Stimulated activated CD8-positive, alpha-beta memory T cell treated with anti-CD3 and anti-CD28 coated beads, Interleukin-2, amount 100 ng/mL, for 1 hour (primary cell): ENCODE measurements at places on chromosomes 7 and 10.
A peak's percentile ranks its signal among the peaks of the same experiment; 100 is the strongest.

DNA sequence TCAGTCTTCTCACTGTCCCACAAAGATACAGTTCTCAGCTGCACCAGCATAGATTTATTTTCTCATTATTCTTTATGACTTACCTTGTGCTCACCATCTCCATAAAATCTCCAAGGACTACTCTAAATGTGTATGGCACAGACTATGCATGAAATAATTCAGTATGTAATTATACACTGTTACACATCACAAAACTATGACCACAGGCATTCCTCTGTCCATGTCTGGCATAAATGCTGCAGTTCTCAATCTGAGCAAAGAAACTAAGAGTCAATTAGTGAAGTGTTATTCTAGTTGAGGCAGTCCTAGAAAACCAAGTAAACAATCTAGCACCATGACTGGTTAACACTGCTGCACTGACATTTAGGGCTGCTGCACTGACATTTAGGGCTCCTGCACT lies 2.7 kb downstream of the CYCS start:
- DNase-seq = no peak

DNA sequence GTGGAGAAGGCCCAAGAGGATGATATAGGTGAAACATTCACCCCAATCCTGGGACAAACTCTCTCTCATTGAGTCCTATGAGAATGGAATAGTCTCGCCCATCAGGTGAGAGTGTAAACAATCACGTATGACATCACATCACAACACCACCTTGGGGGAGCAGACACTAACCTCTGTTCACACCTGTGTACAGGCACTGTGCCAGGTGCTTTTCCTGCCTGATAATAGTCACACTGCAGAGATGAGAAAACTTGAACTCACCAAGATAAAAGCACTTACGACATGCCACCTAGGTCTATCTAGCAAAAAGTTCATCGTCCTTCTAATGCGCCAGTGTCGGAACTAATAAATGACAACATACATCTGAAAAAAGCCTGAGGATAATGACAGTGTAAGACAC lies 187.8 kb downstream of the FAM107B start:
- DNase-seq = no peak

GRCh38 chr7:100895956-100896731 lies 456 bp upstream of the ACHE start:
- DNase-seq = no peak

DNA sequence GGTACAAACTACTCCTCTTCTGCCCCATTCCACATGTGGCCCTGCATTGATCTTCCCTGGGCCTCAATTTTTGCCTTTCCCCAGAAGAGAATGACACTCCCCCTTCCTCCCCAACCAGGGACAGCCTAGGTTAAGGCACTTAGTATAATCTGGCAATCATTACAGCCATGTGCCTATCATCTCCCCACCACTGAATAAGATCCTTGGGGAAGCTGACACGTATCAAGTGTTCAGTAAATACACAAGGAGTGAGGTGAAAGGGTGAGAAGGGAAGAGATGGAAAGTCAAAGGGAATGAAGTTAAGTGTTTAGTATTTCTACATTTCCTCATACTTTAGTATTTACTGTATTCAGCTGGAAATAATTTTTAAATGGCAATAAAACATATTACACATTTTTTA lies 31.9 kb downstream of the FBXW4 start:
- DNase-seq = no peak

- DNase-seq = no peak
Measured at GRCh38 chr10:119817991-119818888, 54.4 kb downstream of the MCMBP start.

DNA sequence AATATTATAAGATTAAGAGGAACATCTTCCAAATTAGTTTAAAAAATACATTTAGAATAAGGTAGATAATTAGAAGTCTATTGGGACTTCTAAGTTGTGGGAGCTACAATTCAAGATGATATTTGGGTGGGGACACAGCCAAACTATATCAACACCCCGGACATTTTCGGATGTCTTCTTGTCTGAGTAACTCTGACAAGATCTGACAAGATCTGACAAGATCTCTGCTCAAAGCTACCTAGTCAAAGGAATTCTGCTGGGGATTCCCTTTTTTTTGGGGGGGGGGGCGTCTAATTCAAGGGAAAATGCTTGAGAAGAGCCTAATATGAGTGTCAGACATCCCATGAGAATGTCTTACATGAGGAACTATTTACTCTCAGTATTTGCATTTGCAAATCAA lies 5.2 kb upstream of the AGMO start:
- no peak for DNase-seq

- DNase-seq = no peak
Measured at GRCh38 chr7:155551785-155552611, 5.6 kb upstream of the CNPY1 start.

- DNase-seq = no peak
Measured at GRCh38 chr10:70114902-70115301, 17.7 kb downstream of the AIFM2 start.

GRCh38 chr10:63667596-63668480 lies 146.6 kb downstream of the REEP3 start:
- DNase-seq = no peak

DNA sequence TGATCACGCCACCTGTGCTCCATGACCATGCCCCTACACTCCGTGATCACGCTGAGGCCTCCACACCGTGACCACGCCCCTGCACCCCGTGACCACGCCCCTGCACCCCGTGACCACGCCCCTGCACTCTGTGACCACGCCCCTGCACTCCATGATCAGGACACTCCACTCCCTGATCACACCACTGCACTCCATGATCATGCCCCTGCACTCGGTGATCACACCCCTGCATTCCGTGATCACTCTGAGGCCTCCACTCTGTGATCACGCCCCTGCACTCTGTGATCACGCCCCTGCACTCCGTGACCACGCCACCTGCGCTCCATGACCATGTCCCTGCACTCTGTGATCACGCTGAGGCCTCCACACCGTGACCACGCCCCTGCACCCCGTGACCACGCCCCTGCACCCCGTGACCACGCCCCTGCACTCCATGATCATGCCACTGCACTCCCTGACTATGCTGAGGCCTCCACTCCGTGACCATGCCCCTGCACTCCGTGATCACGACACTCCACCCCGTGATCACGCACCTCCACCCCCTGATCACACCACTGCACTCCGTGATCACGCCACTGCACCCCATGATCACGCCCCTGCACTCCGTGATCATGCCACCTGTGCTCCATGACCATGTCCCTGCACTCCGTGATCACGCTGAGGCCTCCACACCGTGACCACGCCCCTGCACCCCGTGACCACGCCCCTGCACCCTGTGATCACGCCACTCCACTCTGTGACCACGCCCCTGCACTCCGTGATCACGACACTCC lies 27.7 kb downstream of the STK32C start:
- no peak for DNase-seq

GRCh38 chr10:130999376-131000202 lies 311.9 kb downstream of the TCERG1L start:
- no peak for DNase-seq

DNA sequence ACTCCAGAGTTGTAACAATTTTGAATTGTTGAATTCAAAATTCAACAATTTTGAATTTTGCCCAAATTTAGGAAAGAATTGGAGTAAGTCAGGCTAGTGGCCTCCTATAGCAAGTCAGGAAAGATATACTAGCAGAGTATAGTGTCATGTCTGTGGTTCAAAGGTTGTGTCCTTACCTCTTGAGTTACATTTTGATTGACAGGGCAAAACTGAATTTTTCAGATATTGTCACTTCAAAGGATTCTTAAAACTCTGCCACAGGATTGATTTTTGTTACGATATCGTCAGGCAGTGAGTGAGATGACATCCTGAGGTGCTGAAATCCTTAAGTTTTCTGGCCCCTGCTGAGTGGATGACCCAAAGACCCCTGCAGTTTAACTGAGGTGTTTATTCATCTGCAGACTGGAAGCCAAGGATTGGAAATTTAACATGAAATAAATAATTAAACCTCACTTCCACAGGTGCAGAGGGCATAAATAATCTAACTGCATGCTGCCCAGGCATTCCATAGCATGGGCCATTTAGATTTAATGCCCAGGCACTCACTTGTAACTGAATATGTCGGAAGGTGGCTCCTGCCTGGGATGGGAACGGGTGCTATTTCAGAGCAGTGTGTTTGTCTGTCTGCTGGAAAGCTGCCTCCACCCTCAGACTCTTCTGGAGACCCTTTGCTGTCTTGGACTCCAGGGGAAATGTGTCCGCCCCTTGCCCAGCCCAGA lies 50.8 kb downstream of the RBM20 start:
- DNase-seq = no peak

GRCh38 chr10:21532694-21533466 lies 1.2 kb upstream of the MLLT10 start:
- no peak for DNase-seq

GRCh38 chr10:27252267-27253000 lies 11.8 kb upstream of the ACBD5 start:
- DNase-seq = peak; percentile 66

GRCh38 chr10:91002656-91003055 lies 81.8 kb upstream of the ANKRD1 start:
- no peak for DNase-seq

DNA sequence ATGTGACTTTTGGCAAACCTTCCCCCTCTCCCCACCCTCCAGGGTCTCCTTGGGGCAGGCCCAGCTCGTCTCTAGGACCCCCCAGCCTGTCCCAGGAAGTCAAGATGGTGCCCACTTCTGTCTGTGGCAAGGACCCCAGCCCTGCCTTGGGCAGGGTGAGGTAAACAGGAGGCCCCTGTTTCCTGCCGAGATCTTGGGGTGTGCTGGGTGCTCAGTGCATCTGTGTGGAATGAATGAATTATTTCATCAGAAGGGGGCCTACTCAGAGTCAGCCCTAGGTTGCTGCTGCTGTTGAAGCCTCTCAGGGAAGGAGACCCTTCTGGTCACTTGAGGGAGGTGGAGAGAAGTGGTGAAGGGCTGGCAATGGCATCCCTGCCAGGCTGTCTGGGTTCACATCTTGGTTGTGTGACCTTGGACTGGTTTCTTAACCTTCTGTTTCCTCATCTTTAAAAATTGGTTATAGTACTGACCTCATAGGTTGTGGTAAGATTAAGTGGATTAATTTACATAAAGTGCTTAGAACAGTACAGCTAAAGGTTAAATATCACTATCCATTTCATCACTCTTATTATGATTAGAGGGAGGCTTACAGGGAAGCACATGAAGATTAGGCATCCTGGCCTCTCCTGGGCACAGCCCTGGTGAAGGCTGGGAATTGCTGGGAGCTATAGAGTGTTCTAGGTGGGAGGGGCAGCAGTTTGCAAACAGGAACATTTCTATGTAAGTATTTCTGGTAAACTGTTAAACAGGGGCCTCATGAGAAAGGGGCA lies 67.7 kb downstream of the ZMIZ1 start:
- DNase-seq = no peak

DNA sequence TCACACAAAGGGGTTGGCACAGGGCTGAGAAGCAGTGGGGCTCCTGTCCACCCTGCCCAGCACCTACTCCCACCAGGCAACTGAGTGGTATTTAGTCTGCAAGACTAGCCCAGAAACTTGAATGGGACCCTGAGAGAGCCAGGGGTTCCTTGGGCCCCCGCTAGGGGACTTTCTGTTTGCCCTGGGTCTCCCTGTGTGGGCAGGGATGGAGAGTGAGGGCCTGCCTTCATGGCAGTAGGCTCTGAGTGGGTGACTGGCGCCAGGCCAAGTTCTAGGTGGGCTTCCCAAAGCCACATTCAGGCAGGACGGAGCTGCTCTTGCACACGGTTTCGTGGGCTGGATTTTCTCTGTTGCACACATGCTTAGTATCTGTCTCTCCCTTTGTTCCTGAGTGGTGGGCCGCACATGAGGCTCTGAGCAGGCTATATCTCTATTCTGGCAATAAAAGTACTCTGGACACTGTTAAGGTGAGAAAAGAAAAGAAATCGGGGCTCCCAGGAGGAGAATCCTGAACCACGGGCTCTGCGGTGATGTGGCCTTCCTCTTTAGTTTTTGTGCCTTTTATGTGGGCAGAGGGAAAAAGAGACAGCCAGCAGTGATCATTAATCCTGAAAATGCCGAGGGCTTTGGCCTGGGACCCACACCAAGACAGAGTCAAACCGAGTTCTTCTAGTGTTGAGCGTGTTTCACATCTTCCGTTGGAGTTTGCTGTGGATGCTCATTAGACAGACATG lies 26.9 kb downstream of the IL2RA start:
- DNase-seq = no peak

DNA sequence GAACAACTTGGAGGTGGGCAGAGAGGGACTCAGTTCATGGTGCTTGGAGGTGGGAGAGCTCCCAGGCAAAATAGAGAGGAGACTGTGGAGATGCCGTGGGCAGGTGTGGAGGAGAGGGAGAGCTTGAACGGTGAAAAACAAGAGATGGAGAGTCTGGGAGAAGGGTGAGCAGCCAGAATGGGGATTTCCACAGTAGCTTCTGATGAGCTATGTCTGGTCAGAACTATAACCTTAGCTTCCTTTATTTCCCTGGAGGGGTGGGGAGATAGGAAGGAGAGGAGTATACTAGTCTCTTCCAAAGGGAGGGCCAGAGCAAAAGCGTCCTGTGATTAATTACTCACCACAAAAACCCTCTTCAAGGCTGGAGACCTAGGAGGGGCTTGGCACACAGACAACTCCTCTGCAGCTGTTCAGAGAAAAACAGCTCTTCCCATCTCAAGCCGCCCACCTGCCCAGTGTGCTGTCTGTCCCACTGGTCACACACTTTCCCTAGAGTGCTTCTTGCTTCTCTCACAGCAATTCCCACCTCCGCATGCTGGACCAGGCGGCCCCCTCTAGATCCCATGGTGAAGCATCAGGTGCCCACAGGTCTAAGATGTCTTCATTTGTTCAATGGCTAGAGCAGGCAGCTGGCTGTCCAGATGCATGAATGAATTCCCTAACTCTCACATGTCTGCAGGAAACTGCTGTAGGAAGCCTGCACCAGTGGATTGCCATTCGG lies 41.9 kb downstream of the TAS2R41 start:
- no peak for DNase-seq

DNA sequence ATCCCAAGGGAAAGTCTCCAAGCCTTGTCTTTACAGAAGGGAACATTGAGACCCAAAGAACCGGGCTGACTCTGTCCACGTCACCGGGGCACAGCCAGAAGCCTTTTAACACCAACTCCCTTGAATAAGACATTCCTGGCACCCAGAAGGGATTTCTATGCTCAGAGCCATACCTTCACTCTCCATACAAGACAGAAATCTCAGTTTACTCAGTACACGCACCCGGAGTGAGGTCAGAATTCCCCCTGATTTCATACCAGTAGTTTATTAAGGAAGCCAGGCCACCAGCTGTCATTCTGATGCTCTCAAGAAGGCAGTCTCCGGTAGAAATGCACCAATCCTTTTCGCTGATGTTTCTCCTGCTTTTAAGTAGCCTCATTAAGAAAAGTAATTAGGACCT lies 134.2 kb upstream of the KCNMA1 start:
- no peak for DNase-seq

GRCh38 chr7:82173400-82174021 lies 270.1 kb downstream of the CACNA2D1 start:
- no peak for DNase-seq

DNA sequence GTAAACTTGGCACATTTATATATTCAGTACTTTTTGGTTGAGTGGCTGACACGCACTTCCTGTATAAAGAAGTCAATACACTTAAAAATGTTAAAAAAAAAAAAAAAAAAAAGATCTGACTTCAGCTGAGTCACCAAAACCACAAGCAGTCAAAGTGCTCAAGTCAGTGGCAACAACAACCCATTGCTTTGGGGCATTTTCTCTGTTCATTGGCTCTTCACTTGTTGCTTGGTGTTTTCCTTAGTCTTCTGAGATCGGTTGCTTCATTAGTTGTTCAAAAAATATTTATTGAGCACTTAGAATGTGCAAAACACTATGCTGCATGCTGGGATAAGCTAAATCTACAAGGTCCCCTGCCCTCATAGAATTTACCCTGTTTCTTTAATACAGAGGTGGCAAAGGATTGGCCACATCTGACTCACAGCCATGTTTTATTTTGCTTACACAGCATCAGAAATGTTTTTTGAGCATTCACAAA lies 63.7 kb downstream of the ZNRF2 start:
- peak; percentile 10 for DNase-seq
